ENCODE measurements at places on chromosomes 2 and 18.

GRCh38 chr2:218344755-218345417 lies 11.8 kb upstream of the CATIP start:
- no peak for DNase-seq

GRCh38 chr2:152620208-152620607 lies 97.1 kb downstream of the PRPF40A start:
- no peak for DNase-seq

GRCh38 chr18:54069729-54070128 lies 154.7 kb downstream of the MBD2 start:
- DNase-seq: no peak

DNA sequence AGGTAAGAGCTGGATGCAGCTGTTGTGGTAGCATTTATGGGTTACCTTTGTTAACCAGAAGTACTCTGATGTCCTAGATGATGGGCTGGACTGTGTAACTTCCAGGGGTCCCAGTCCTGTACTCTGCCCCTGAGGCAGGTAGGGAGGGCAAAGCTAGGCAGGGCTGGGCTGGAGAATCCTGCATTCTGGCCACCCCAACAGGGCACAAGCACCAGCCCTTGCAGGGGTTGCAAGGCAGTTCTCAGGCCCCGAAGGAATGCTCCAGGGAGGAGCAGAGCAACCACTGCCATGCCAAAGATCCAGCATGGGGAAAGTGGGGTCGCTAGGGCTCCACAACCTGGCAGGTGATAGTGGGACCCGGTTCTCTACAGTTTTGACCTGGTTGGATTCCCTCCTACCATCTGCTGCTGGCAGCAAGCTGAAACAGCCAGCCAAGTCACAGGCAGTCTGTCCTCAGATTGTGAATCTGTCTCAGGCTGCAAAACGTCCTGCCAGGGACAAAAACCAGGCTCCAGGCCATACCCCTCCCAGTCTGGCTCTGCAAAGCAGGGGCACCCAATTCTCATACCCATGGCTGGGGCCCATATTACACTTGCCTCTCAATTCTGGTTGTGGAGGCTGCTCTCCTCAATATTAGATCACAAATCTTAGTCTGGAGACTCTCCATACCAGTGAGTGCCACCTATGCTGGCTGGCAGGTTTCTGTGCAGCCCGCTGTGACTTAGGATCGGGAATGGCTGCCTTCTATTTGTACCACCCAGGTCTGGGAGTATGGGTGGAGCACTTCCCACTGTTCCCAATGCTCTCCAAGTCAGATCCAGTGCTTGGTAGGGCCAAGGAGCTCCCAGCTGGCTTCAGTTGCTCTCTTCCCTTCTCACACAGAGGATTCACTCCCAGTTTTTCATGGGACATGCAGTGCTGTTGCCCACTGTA lies 61.1 kb downstream of the SMCHD1 start:
- no peak for DNase-seq

DNA sequence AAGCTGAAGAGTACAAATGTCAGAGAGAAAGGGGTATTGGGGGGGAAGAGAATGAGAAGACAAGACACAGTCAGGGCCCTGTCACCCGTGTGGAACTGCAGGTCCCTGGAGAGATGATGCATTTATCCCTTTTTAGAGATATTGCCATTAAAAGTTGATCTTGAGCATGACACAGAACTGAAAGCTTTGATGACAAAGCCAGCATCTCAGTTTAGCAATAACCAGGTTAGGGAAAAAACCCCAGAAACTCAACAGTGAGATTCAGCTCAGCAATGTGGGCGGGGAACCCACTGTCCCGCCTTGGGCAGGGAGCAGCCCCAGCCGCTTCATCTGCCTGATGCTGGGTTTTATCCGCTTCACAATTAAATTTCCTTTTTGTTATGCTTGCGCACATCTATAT lies 181.1 kb downstream of the NEDD4L start:
- DNase-seq: no peak

GRCh38 chr18:78779996-78780718 lies 199.5 kb upstream of the SALL3 start:
- DNase-seq: no peak

- DNase-seq: no peak
Measured at GRCh38 chr2:124978597-124978996, 953.5 kb downstream of the CNTNAP5 start.

DNA sequence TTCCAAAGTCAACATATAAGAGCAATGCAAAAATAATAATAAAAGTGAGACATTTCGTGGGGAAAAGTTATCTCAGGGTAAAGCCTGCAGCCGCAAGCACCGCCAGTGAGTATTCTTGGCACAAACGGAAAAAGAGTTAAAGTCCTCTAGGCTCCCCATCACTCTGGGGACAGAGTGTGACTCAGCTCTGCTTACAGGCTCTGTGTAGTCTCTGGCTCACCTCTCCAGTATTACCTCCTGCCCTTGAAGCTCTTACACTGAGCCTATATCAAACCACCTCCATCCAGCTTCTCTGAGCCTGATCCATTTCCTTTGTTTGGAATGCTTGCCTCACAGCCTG lies 55.5 kb downstream of the MTHFD2 start:
- DNase-seq: no peak

DNA sequence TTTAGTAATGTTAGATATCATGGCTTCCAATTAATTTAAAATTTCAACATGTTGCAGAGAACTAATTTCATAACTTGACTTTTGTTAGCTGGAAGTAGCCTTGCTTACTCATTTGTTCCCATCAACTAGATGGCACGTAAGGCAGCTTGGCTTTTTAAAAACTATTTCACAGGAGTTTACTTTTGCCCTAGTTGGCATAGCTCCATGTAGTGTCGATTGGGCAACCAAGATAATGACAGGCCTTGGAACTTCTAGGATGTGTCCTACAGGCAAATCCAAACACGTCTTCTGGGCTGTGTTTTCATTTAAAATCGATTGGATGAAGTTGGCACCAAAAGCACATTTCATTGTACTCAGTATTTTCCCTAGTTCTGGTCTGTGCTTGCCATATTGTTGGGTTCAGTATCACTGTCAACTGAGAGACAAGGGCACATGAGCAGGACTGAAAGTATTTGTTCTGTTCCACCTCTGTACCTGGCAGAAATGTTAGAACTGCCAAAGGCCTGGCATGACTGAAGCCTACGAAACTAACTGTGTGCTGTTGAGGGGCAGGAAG lies 29.4 kb downstream of the HADHB start:
- DNase-seq: no peak

DNA sequence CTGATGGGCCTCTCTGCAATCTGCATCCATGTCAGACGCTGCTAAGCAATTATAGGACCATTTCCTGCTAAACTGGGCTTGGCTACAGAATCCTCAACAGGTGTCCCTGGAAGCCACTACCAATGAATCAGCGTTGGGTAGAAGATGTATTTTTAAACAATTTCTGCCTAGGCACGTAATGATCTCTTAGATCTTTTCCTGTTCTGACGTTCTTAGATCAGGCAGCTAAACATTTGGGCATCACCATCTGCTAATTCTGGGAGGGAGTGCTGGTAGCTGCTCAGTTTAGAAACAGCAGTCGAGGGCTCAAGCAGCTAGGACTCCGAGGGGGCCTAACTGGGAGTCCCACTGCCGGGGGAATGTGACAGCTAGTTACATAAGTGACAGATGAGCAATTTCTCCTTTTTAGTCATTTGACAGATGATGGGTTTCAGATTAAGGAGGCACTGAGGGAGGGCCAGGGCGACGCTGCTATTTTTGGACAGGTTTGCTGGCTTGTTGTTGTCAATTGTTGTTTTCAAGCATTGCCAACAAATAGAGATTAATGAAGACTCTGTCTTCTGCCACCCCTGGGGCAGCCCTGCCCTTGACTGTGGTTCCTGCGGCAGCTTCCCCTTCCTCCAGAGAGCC lies 92.7 kb downstream of the MRO start:
- DNase-seq: no peak

DNA sequence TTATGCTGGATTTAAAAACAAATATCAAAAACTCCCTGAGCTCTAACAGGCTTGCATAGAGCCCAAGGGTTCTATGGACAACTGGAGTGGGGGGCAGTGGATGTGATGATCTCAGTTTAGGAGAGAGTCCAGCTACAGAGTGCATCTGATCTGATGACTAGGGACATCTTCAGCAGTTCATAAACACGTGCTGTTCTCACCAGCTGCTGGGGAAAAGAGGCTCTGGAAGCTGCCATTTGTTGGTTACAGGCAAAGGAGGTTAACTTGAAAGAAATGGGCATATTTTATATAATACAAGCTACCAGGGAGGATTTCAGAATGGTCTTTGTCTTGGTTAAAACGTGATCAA lies 36.0 kb upstream of the ZNF396 start:
- no peak for DNase-seq

DNA sequence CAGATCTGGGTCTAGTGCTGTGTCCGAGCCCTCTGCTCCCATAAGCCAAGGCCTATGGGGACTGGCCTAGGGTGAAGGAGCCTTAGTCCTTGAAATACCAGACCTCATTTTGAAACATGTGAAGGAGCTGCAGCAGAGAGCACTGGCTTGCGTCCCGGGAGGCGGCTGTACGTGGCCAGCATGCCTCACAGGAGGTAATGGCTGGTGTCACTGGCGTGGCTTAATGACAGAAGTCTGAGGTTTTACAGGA lies 72.7 kb upstream of the OTOS start:
- DNase-seq: no peak

DNA sequence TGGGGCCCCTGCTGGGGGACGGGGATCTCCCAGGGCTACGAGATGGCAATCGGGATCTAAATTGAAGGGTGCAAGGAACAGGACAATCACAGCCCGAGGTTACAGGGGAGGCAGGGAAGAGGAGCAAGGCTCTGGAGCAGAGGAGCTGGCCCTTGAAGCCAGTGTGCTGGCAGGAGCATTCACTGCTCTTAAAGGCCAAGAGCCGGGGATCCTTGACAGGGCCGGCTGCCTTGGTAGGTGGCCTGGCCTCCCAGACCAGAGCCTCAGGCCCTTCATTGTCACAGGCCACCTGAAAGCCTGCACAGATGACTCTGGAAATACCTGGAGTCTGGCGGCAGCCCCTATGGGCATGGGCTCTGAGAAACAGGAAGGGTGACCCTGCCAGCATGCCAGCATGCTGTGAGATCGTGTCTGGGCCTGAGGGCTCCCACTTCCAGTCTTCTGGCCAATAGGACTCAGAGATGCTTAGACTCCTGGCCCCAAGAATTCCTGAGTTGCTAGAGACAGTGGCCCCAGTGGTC lies 38.7 kb downstream of the PDIA6 start:
- no peak for DNase-seq

DNA sequence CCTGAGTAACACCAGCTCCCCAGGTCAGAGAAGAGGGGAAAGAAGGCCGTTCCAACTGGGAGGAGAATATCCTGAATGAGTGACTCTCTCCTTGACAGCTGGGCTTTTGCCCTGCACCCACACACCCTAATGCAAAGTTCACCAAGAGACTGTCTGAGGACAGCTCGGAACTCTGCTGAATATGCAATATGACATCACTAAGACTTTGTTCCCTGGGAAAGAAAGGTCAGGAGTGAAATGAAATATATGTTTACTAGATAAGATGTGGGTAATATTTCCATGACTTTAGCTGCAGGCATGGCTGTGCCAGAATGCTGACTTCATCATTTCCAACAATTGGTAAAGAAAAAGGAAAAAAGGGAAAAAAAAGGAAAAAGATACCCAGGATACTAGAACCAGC lies 488.2 kb upstream of the RAB6C start:
- no peak for DNase-seq

DNA sequence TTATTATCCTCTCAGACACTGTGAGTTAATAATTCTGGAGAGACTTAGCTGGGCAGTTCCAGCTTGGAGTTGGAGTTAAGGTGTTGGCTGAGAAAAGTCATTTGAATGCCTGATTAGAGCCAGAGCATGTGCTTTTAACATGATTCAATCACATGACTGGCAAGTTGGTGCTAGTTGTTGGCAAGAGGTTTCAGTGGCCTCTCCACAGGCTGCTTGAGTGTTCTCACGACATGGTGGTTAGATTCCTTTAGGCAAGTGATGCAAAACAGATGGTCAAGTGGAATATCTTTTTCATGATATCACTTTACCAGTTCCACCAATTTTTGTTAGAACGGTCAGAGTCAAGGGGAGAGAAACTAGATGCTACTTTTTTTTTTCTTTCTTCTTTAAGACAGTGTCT lies 262.7 kb upstream of the FN1 start:
- DNase-seq: no peak

GRCh38 chr18:47799376-47799775 lies 131.1 kb downstream of the SMAD2 start:
- DNase-seq: no peak

DNA sequence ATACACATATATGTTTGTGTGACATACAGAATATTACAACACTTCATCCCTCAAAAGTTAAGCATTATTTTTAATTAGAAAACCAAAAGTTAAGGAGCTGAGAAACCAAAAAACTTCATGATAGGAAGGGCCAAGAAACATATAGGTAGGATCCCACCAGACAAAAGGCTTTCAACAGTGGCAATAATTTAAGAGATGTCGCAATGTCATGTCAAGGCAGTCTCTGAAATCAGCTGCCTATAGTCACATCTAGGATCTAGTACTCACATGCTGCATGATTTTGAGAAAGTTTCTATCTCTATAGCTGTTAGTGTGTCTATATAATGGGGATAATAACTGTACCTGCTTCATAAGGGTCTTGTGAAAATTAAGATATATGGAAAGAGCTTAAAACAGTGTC lies 72.7 kb downstream of the SPIRE1 start:
- DNase-seq: no peak

- DNase-seq: no peak
Measured at GRCh38 chr2:172978063-172978383, 97.6 kb upstream of the MAP3K20 start.

DNA sequence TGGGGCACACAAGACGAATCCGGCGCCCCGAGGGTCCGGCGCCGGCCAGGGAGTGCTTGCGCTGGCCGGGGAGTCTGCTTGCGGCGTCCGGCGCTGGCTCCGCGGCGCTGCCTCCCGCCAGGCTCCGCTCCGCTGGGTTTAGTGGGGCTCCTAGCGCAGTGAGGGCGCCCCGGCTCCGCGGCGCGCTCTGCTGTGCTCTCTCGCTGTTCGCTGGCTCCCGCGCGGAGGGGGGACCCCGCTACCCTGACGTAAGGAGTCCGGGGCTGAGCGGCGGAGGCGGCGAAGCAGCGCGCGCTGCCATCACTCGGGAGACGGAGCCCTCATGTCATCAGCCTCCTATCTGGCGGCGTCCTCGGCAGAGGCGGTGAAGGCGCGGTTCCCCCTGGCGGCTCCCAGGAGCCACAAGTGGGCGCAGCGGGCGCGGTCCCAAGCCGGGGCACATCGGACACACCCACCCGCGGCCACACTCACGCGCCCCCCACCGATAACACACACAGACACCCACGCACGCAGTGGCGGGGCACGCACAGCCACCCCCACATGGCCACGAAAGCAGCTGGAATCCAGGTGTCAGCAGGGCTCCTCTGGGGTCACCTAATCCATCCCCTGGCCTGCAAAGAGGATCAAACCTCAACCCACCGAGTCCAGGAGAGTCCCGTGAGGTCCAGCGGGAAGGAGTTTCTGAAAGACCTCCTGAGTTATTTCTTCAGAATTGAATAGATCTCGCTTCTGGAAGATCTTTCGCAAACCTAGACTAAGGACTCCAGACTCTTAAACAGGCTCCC lies at the start of gene C1QL2:
Gene C1QL2, minus strand, starts transcription at position 189 of the 785 bp plus-strand sequence. CDS start 482 bp downstream, outside the sequence.
- no peak for DNase-seq

- DNase-seq: no peak
Measured at GRCh38 chr2:105541189-105542050, 142.6 kb upstream of the FHL2 start.

DNA sequence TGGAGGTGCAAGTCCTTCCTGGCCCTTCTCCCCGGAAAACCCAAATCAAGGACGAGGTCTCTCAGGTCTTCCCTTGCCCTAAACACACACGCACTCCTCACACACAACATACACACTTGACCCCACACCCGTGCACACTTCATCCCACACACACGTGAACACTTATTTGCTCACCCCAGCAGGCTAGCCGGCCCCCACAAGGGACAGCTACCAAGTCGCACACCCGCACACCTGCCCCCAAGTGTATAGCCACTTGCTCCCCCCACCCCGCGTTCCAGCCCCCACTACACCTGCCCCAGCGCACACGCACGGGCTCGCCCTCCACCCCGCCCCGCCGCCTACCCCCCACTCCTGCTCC lies 359 bp downstream of the TGFBRAP1 start:
- DNase-seq: no peak

Data from stimulated activated CD4-positive, alpha-beta T cell treated with anti-CD3 and anti-CD28 coated beads, Interleukin-15, amount 100 ng/mL, for 1 hour (primary cell).